ENCODE measurements at places on chromosomes 2 and 18.

DNA sequence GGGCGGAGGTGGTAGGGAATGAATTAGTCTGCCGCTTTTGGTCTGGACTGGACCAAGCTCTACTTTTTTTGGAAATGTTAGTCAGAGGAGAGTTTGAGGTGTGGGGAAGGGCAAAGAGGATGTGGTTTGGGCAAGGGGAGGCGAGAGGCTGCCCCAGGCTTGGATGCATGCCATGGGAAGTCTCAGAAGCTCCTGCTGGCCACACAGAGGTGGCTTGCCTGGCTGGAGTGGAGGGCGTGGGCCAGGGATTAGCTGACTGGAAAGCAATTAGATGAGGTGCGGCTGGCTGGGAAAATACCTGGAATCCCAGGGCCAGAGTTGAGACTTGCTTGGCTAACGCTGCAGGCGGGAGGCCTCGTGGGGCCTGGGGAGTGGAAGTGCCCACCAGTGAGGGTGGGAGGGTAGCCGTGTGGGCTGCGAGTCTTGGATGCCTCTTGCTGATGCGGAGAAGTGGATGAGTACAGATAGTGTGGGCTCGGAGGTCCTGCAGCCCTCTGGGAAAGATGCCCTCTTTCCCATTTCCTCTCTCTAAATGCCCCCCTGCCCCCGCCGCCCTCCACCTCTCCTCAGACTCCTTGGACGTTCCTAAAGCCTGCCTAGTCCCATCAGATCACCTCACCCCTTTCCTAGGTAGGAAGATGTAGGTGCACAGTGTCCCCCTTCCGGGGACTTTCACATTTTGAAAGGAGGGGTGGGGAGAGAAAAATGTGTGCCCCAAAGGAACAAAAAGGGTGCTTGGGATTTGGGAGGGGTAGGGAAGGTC lies 117.6 kb downstream of the SMAD7 start:
- DNase-seq = no peak

- DNase-seq = no peak
These were observed 85.1 kb upstream of the ZBTB14 start for GRCh38 chr18:5380586-5380985.

- no peak for DNase-seq
These were observed 11.3 kb downstream of the SMAD7 start for GRCh38 chr18:48939205-48940097.

DNA sequence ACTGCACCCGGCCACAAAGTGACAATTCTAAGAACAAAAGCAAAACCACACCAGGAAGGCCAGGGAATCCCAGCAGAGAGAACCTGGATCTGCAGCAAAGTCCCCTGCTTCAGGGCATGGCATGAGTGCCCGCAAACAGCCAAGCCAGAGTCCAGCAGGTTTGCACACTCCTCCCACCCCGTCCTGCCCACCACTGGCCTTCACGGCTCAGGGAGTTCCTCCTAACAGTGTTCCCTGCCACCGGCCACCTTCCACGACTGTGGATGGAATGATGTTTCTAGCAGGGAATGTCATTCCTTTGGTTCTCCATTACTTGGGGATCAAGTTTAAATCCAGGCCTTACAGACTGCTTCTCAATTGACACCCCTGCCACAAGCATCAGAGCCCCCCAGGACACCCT lies 42.0 kb upstream of the B3GNT7 start:
- no peak for DNase-seq

DNA sequence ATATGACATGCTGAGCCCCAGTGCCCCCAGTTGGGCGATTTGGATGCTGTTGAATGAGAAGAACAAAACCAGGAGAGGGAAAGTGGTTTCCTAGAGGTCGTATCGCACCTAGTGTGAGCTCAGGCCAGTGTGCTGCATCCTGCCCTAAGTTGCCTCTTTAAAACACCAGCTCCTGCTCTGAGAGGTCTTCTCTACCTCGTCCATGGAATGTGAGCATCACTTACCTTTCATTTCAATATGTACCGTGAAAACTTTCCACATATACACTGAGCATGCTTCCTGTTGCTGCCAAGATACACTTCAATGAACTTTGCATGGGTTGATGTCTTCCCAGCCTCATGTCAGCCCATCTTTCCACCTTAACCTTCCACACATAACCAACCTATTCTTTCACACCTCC lies 55.6 kb downstream of the MYT1L start:
- no peak for DNase-seq

DNA sequence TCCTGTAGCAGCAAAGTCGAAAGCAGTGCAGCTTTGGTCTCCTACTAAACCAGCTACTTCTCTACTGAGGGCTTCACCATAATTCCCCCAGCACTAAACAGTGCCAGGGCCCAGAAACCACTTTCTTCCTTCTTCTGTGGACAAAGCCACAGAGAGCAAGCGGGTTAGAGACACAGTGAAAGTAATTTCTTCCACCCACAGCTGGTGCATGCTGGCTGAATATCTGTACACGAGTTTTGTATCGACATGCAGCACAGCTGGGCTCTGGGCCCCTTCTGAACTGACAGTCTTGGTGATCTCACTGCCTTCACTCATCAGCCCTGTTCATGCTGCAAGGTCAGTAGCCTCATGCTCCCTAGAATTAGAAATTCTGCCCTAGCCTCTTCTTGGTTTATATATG lies 74.0 kb upstream of the SULT1C3 start:
- no peak for DNase-seq

DNA sequence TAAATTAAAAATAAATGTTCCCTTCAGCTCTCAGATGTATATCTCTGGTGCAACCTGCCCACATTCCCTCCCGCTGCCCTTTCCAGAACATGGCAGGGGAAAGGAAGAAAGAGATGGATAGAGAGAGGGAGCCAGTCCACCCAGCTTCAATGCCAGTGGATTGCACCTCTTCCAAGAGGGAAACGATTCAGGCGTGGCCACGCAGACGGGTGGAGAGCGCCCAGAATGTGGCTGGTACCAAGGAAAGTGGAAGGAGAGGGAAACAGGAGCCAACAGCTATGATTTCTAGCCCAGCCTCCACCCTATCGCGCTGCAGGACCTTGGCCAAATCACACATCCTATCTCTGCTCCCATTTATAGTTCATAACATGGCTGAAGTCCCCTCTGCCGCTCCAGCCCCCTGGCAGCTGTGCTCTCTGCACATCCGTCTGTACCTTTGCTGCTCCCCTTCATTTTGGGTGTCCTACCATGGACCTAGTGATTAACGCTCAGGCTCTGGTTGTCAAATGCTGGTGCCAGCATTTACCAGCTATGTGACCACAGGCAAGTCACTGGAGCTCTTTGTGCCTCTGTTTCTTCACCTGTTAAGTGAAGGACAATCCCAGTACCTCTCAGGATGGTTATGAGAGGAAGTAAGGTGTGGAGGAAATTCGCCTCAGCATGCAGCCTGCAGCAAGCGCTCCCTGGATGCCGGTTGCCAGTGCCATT lies 66.5 kb downstream of the SFXN5 start:
- DNase-seq = no peak

DNA sequence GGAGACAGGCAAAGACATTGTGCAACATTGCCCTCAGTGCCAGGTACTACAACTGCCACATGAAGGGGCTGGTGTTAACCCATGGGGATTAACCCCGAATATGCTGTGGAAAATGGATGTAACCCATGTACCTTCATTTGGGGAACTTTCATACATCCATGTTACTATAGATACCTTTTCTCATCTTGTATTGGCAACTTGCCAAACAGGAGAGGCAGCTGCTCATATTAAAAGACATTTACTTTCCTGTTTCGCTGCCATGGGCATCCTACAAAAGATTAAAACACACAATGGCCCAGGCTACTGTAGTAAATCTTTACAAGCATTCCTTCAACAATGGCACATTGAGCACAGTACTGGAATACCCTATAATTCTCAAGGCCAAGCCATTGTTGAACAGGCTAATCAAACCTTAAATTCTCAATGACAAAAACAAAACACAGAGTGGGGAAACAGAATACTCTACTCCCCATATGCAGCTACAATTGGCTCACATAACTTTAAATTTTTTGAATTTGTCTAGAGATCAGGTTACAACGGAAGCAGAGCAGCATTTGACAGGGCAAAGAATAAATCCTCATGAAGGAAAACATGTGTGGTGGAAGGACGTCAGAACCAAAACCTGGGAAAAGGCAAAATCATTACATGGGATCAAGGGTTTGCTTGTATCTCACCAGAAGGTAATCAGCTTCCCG lies 1723.5 kb upstream of the LRRTM1 start:
- peak; percentile 69 for DNase-seq

GRCh38 chr2:20136149-20136548 lies 84.7 kb upstream of the LAPTM4A start:
- no peak for DNase-seq

DNA sequence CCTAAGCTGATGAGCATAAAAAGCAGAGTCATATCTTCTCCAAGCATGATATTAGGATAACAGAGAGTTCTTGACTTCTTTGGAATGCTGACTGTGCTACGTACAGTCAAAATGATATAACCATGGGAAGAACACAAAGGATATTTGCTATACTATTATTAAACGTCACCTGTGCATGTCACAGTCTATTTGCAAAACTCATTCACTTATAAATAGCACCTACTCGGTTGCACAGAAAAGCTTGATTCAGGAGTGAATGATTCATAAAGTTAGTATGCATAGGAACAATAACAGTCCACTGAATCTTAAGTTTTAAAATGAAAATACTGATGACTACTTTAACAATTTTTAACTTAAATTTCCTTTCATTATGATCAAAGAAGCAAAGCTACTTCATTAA lies 83.3 kb downstream of the SP3 start:
- no peak for DNase-seq

DNA sequence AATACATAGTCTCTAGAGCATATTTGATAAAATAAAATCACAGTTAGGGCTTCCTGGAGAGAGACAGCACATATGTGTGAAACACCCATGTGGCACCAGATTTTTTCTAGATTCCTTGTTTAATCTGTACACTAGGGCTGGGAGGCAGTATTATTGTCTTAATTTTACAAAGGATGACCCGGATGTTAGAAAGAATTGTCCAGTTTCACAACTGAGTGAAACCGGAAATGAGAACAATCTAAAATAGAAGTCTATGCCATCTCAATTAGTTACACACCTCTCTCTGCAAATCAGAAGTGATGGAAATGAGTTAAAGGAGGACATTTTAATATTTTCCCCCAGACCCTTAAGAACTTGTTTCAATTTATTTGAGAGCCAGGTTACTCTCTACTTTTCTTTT lies 463.7 kb upstream of the DSEL start:
- no peak for DNase-seq

DNA sequence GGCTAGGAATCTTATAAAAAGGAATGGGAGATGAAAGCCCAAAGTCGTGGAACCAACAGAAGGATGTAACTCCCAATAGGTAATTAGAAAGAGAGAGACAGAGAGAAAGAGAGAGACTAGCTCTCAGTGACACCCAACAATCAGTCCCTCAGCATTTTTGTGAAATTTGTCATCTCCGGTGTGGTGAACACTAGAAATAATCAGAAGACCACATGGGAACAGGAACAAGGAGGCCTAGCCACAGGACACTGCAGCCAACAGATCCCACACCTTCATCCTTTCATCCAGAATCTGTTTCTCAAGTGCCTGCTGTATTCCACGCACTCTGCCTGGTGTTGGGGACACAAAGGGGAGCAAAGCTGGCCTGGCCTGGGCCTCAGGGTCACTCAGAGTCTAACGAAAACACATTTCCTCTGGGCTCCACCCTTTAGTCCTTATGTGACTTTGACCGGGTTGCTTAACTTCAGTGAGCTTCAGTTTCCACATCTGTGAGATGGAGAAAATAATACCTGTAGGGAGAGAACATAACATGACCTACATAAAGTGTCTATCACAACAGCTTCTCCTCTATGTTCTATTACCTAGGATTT lies 53.1 kb downstream of the EHD3 start:
- no peak for DNase-seq

DNA sequence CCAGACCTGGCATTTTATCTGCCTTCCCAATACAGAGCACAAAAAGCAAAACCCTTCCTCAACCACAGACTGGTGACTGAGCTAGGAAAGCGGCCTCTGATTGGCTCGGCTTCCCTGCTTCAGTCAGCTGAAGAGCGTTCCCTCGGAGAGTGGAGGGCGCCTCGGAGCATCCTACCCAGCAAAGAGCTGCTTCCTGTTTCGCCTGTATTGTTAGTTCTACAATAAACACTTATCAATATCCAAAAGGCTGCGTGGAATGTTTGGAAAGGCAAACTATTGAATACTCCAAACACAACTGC lies 125.0 kb downstream of the CACNB4 start:
- DNase-seq = peak; percentile 33

GRCh38 chr2:72028351-72028995 lies 119.2 kb downstream of the CYP26B1 start:
- no peak for DNase-seq

- no peak for DNase-seq
These were observed 56.2 kb downstream of the HNMT start for GRCh38 chr2:138020432-138020831.

DNA sequence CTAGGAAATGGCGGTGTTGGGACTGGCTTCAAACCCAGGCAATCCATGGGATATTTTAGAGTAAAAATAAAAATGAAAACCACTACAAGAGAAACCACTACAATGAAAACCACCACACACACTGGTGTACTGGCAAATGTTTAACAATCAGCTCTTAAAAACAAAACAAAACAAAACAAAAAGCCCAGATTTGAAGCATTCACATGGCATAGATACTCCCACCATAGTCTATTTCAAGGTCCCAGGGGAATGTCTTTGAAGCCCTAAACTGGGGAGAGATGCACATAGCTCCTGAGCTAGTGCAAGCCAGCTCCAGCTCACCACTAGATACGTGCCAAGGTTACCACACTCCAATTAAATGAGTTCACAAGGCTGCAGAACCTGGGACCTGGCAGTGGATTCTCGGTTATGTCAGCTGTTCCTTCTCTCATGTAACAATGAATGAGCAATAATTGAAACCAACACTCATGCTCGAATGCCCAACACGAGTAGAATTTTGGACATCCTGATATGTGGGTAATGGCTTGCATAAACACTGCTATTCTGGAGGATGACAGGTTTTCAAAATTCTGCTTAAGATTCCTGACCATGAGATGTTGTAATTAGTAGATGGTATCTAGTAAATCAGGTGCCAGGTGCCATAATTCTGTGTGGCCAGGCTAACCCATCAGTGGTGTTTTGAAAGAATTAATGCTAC lies 102.2 kb downstream of the OSBPL6 start:
- no peak for DNase-seq

- no peak for DNase-seq
These were observed 69.0 kb downstream of the DDX1 start for GRCh38 chr2:15660491-15661294.

DNA sequence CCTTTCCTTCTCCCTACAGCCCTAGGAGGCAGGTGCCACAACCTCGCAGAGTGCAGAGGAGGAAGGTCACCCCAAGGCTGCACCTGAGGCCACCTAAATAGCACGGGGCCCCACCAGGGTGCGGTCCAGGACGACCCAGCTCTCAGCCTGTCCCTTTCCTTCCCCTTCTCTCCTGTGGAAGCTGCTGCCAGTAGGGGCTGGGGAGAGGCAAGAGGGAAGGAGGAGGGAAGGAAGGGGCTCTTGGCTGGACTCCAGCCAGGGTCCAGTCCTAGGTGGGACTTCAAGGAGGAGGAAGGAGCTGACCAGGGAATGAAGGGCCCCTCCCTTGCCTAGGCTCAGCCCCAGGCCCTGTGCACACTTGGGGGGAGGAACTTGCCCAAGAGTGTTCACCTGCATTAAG lies 11.1 kb downstream of the CRACDL start:
- DNase-seq = no peak

GRCh38 chr2:39156107-39156506 lies 35.3 kb upstream of the SOS1 start:
- no peak for DNase-seq

GRCh38 chr2:220767591-220768255 lies 804.4 kb downstream of the EPHA4 start:
- DNase-seq = no peak

- DNase-seq = no peak
These were observed 290.7 kb upstream of the DDX18 start for GRCh38 chr2:117523711-117524238.

GRCh38 chr2:240507778-240508251 lies 50.0 kb downstream of the ANKMY1 start:
- no peak for DNase-seq
